Peyer's patch (tissue), 4 donors: ENCODE measurements at places on chromosomes 2 and 18. TPM values are rescaled to one million over a fixed set of nuclear protein-coding genes. Genes with fewer than 3 reads are reported as not detected.

DNA sequence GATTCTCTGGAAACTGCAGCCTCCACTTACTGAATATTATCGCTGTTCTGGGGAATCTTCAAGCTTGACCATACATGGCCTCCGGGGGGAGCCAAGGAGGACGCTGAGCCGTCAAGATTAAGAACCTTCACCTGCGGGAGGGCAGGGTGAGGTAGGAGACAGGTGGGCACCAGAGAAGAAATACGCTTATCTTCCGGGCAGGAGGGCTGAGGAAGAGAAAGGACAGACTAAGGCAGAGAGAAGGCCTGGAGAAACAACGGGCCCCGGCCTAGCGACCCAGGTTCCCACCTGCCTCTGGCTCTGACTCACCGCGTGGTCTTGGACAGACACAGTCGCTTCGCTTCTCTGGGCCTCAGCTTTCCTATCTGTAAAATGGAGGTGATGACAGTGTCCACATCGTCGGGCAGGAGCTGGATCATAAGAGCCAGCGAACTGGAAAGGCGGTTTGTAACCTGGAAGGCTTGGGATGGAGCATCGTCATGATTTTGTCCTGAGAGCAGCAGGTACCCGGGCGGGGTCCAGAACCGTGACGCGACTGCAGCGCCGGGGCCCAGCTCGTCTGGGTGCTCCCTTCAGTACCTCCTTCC is 659 bp downstream of the ZNF142 start:
- DNase-seq: peak; percentile 71

- no peak for DNase-seq
Observed at GRCh38 chr18:22504251-22505030, 86.7 kb upstream of the CTAGE1 start.

DNA sequence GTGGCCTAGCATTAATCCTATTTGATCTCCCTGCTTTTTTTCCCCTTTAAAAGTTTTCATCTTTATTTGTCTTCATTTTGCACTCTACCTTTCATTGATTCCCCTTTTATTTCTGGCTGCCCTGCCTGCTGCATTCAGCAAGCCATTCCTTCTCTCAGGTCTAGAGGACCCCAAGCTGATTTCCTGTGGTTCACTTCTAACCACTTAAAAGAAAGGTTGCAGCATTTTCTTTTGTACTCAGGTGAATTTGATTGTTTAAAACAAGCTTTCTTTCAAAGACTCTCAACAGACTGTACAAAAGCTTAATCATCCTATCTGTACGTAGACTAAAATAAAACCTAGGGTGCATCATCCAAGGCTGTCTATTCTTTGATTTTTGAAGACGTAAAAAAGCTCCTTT is 160.3 kb downstream of the CSRNP3 start:
- DNase-seq: no peak

- DNase-seq: no peak
Observed at GRCh38 chr2:241862775-241863535, 4.3 kb upstream of the PDCD1 start.

DNA sequence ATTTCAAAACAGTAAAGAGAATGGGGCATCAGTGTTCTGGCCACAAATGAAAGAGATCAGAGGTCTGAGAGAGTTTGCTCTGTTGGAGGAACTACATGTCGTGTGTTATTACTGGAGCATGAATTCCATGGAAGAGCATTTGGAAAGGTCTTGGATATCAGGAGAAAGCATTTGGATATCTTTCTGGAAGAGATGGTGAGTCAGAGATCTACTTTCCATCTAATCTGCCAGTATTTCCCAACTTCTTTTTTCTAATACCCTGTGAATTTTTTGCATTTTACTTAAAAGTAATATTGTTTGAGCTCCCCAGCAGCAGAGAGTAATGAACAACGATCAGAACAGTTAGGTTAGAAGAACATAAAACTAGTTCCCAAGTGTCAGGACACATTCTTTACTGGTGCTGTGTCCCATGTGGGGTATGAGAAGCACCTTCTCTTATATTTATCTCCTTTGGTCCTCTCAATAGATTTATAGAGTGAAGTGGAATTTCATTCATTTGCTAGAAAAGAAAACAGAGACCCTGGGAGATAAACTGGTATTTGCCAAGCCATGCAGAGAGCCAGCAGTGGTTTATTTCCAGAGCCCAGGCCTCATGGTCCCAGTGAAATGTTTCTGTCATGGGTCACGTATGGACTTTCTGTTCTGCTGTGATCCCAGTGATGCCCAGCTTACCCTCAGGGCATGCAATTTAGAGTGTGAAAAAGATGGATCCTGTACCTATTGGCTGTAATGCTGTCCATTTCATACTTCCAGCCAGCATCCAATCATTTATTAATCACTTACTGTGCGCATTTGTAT is 130.8 kb upstream of the NT5C1B start:
- DNase-seq: no peak

Gene ERFE
- total RNA-seq: 0.57 TPM

Gene PROM2
- 53.6 TPM for total RNA-seq

Gene ICA1L
- 6.3 TPM for total RNA-seq

Gene DNAJC5G
- total RNA-seq: not detected

Gene IL18RAP
- 6.8 TPM for total RNA-seq
